Activated naive CD4-positive, alpha-beta T cell (primary cell): ENCODE measurements at places on chromosomes 1 and 21.
A peak's percentile ranks its signal among the peaks of the same experiment; 100 is the strongest.

GRCh38 chr1:12407050-12407961 lies 177.5 kb downstream of the VPS13D start:
- no peak for DNase-seq

- DNase-seq, result no peak
Observed at GRCh38 chr1:243246916-243247315, 8.2 kb downstream of the CEP170 start.

DNA sequence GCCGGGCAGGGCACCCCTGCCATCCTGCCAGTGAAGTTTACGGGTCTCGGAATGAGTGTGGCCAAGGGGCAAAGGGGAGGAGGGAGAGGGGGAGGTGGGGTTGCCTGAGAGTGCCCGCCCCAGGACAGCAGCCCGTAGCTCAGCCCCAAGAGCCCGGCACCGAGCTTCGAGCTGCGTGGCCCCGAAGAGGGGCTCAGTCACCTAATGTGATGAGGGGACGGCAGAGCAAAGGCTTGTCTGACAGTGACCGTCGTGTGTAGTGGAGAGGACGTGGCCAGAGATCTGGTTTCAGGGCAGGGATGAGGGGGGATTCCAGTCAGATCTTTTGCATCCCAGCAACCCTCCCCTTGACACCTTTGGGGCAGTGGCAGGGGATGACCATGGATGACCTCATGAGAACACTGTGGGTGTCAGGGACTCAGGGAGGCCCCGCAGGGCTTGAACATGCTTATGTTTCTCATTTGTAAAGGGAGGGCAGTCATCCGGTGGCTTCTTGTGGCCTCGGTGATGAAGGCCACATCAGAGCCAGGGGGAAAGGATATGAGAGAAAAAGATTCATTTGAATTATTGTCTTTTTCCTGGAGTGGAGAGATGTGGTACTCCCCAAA lies 1.1 kb upstream of the TRPM2 start:
- DNase-seq, result no peak

GRCh38 chr1:182624577-182624976 lies 20.4 kb upstream of the RGS16 start:
- DNase-seq, result no peak

DNA sequence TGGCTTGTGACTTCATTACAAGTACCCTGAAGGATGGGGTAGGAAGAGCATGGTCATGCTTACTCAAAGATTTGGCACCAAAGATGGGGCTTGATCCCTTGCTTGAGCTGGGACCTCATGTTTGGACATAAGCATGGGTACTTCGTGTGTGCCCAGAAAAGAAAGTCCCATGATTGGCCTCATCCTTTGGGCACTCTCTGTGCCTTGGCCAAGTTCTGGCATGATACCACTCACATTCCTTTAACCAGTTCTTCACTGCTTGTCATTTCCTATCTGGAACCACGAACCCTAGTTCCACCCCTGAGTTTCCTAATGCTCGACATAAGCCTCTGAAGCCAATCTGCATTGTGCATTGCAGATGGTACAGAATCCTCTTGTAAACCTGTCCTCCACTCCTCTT lies 107.0 kb downstream of the NAV1 start:
- DNase-seq, result no peak

DNA sequence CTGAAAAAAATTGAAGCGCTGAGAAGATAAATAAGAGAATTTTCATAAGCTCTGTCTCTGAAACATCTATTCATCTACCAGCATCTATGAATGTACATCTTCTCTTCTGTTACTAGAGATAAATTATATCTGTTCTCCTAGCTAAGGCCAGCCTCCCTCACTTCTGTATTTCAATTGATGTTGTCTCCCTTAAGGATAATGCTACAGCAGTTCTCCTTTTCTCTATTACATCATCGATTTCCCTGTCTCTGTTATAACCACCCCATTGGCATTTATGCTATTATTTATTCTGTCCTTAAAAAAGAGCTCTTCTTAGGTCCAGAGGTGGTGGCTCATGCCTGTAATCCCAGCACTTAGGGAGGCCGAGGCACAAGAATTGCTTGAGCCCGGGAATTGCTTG lies 42.9 kb upstream of the TMCO2 start:
- DNase-seq, result no peak

GRCh38 chr21:36104317-36105300 lies 30.3 kb upstream of the CBR3 start:
- DNase-seq, result no peak

GRCh38 chr1:5009376-5010065 lies 355.1 kb downstream of the AJAP1 start:
- DNase-seq, result no peak

DNA sequence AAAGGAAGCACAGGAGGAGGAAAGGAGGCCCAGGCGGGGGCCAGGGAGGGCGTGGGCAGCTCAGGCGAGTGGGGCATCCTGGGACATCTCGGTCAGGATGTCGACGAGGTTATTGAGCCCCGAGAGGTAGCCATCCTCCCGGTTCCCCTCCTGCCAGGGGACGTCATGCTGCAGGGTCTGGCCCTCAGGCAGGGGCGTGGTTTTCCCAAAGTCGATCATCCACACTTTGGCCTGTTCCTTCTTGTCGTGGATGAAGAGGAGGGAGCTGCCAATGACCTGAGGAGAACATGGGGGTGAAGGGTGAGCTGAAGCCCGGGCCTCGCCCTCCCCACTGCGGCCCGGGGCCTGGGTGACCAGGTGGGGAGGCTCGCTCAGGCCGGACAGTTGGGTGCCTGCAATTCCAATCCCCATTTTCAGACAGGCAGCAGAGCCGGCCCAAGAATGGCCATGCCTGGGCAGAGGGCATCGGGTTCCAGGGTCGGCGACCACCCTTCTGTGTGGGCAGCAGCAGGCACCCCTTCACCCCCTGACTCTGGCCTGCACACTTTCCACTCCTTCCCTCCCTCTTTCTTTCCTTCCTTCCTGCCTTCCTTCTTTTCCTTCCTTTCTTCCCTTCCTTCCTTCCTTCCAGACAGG lies 86.2 kb downstream of the STUM start:
- no peak for DNase-seq

- no peak for DNase-seq
Observed at GRCh38 chr1:95369985-95370690, 136.1 kb downstream of the RWDD3 start.

DNA sequence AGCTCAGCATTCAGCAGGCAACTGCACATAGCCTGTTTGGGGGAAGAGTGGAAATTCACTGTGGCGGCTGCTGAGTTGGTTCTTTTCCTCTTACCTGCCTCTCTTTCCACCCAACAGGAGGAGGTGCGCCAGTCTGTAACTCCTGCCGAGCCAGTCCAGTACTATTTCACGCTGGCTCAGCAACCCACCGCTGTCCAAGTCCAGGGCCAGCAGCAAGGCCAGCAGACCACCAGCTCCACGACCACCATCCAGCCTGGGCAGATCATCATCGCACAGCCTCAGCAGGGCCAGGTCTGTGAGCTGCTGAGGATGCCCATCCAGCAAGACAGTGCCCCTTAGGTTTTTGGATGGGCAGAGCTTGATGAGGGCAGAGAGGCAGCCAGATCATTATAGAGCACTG lies 25.6 kb upstream of the KCNQ4 start:
- DNase-seq, result no peak

DNA sequence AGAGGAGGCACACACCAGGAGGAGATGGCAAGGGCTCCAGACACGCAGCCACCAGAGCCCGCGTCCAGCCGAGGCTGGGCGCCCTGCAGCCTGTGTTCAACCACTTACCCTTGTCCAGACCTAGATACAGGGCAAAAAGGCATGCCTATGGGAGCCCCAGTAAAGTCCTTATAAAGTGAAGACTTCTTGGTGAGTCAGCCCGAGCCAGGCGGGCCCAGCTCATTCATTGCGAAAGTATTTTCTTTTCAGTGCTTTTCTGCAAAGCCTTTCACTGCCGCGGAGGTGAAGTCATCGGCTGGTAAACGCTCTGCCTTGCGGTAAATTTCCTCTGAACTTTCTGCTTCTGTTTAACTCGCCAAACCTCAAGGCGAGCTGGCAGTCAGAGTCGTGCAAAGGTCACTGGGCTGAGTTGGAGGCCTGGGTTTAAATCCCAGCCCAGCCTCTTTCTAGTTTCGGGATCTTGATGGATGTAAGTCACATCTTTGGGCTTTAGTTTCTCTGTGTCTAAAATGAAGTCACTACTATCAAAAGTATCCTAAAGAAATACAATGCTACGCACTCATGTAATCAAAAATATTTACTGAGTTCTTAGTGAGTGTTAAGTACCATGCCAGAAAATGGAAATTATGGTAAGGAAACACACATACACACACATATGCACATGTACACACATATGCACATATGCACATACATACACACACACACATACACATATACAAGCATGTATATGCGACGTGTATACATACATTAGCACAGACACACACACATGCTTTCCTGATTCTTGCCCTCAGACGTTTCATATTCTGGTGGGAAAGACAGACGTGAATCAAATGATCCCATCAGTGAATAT lies 54.7 kb upstream of the IFFO2 start:
- DNase-seq, result peak; percentile 47

- no peak for DNase-seq
Observed at GRCh38 chr1:173082913-173083312, 32.2 kb upstream of the TNFSF18 start.

DNA sequence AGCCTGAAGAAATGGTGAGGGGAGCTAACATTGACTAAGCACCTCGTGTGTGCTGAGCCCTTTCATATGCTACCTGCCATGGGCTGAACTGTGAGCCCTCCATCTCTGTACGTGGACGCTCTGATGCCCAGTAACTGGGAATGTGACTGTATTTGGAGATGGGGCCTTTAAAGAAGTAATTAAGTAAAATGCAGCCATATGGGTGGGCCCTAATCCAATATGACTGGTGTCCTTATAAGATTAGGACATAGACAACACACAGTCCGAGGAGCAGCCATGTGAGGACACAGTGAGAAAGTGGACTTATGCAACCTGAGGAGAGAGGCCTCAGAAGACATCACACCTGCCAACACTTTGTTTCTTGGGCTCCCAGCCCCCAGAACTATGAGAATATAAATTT lies 92.7 kb upstream of the ATP1B1 start:
- DNase-seq, result no peak

DNA sequence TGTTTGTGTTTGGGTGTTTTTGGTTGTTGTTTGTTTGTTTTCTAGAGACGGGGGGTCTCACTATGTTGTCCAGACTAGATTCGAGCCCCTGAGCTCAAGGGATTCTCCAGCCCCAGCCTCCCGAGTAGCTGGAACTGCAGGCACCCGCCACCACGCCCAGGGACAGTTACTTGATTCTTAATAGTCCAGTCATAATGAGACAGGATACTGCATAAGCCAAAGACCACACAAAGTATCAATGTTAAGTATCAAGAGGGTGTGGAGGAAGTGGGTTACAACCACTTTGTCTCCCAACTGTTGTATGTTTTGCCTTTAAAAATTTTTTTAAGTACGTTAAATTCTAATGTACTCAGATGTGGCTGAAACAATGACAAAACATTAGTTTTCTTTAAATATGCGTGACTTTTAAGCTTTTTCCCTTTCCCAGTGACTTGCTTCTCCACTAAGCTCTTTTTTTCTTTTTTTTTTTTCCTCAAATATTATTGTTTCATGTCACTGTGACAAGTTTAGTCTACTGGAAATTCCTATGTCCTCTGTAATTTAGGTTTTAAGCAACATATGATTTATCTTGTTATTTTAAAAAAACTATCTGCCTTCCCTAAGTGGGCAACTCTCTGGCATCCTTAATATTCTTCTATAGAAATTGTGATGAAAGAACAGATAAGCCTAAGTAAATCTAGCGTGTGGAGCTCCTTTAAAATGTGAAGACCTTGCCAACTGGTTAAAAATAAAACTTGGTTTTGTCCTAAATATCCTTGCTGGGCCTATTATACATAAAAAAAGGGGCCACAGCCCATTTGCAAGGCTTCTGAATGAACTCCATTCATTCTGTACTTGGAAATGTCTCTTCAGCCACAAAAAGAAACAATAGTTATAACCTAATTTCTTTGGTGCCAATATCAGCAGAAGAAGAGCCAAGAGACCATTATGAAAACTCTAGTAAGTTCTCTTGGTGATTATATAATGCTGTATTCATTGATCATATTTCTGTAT lies 56.2 kb upstream of the DPH5 start:
- DNase-seq, result no peak

- DNase-seq, result no peak
Observed at GRCh38 chr1:22808676-22809483, 98.2 kb downstream of the EPHB2 start.

DNA sequence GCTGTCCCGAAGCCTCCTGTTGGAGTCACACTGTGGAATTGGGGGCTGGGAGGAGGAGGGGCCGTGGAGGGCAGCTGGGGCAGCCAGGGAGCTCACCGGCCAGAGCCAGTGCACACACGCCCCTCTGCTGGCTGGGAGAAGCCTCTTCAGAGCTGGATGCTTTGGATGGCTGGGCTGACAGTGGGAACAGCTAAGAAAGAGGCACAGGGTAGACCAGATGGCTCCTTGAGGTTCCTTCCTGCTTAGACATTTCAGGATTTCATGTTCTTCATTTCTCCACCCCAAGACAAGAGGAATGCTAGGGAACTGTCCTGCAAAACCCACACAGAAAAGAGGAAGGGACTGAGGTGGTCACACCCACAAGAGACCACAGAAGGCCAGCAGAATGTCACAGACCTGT lies 254.8 kb upstream of the VAMP3 start:
- no peak for DNase-seq

GRCh38 chr1:170461291-170461747 lies 70.6 kb upstream of the GORAB start:
- no peak for DNase-seq

- DNase-seq, result no peak
Observed at GRCh38 chr1:5002676-5003075, 348.3 kb downstream of the AJAP1 start.

GRCh38 chr1:205505791-205506190 lies 1.3 kb downstream of the CDK18 start:
- DNase-seq, result no peak

GRCh38 chr1:100542285-100542684 lies 4.3 kb downstream of the GPR88 start:
- no peak for DNase-seq

DNA sequence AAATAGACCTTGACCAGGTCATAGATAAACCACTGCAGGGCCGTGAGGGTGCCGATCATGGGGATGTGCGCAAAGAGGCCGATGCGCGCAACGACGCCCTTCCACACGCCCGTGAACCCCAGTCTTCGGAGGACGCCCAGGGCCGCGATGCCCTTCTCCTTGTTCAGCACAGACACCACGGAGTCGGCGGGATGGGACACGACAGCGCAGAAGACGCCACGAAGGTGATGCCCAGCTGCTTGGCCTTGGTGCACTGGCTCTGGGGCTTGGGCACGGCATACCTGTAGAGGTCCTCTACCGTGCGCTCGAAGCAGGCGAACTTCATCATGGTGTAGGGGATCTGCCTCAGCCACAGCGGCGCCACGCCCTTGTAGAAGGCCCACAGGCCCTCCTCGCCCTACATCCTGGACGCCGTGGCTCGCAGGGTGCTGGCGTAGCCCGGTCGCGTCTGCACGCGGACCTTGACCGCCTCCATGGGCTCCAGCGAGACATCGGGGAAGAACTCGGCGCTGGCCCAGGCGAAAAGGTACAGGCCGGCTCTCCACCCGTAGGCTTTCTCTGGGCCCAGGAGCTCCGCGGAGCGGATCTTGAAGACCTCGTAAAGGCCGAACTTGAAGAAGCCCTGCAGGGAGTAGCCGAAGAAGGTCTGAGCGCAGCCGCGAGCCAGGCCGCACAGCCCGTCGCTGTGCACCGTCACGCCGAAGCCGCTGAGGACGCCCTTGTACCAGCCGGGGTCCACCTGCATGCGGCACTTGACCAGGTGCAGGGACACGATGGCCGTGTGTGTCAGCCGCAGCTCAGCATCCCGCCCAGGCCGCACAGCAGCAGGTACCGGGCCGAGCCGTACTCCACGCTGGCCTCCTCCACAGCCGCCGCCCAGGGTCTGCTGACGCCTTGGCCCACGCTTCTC lies 20.5 kb upstream of the DMRTB1 start:
- DNase-seq, result no peak
